ENCODE measurements at places on chromosomes 3 and 15.

GRCh38 chr3:101964861-101965260 lies 115.5 kb downstream of the NFKBIZ start:
- DNase-seq: no peak

- DNase-seq: no peak
Observed at GRCh38 chr3:196634224-196634623, 5.3 kb upstream of the NRROS start.

GRCh38 chr15:90407871-90408317 lies 19.9 kb downstream of the IQGAP1 start:
- no peak for DNase-seq

GRCh38 chr15:39267685-39268084 lies 313.2 kb upstream of the THBS1 start:
- no peak for DNase-seq

DNA sequence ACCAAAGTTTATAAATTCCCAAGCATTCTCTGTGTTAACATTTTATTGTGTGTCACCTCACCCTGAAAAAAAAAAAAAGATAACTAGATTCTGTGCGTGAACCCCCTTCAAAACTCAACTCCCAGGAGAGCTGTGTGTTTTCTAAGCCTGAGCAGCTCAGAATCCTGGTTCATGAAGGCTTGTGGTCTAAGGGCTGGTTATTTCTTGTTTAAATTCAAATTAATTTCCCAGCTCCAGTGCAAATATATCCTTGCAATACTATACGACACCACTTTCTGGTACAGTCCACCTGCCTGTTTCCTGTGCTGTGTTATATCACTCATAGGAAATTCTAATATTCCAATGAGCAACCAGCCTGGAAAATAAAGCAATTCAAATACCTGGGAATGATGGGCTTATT lies 23.4 kb upstream of the MYZAP start:
- DNase-seq: no peak

DNA sequence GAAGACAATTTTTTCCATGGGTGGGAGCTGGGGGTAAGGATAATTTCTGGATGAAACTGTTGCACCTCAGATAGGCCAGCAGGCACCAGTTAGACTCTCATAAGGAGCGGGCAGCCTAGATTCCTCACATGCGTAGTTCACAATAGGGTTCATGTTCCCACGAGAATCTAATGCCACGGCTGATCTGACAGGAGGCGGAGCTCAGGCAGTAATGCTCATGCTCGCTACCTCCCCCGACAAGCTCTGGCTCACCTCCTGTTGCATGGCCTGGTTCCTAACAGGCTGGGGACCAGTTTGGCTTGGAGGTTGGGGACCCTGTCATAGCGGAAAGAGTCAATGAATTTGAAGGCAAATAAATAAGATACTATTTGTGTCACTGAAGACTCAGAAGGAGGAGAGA lies 105.5 kb downstream of the PLD1 start:
- no peak for DNase-seq

DNA sequence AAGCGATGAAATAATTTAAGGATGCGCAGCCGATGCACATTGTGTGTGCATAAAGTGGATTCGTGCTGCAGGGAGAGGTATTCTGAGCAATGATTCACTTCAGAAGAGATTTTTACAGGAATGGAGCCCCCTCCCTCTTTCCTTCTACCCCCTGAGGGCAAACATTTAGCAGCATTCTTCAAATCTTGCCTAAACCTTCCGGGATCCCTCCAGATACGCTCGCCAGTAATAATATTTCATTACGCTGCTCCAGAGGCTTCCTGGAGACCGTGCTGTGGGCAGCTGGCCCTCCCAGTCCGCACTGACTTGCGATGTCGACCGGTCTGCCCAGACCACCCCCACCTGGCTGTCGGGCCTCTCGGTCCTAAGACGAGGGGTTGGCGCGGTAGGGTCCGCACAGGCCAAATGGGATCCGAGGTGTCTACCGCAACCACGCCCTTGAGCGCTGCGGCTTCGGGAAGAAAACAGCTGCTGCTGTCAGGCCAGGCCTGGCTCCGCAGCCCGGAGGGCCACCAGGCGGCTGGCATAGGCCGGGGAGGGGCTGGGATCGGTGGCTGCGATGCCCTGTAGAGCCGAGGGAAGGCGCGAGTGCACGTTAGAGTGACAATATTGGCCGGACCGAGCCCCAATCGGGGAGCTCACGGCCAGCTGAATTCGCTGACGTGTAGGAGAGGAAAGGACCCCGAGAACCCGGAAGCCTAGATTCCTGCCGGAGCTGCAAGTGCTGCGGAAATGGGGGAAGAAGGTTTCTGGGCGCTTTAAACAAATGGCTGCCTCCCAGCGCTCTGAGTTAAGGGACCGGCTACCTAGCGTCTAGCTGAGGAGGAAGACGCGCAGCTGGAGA lies 14.3 kb downstream of the ZIC4 start:
- DNase-seq: no peak

DNA sequence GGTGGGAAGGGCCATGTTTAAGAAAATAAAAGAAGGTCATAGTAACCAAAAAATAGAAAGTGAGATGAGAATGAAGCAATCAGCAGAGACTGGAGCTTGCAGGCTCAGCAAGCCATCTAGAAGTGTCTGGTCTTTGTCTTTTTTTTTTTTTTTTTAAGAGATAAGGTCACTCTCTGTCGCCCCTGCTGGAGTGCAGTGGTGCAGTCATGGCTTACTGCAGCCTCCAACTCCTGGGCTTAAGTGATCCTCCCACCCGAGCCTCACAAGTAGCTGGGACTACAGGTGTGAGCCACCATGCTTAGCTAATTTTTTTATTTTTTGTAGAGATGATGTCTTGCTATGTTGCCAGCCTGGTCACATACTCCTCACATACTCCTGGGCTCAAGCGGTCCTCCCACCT lies 36.2 kb downstream of the GXYLT2 start:
- DNase-seq: no peak

GRCh38 chr3:13095408-13095937 lies 22.2 kb upstream of the IQSEC1 start:
- DNase-seq: no peak
